SIG-M5 (cell line): ENCODE measurements at places on chromosomes 7 and 10.

GRCh38 chr10:121433965-121434364 lies 164.3 kb downstream of the FGFR2 start:
- DNase-seq = no peak

DNA sequence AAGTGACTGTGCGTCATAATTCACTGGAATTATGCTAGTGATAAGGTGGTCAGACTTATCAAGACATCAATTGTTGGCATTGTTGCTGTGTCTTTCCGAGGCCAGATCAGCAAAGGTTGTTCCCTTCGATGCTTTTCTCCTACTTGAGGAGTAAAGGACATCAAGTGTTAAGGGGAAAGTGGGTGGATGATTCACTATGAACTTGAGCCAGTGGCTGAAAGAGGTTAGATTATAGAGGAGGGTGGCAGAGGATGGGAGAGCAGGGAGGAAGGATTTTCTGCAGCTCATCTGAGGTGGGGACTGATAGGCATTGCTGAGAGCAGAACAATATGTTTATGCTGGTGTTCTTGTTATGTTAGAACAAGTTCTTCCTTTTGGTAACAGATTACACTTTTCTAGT lies 131.4 kb upstream of the AGR3 start:
- DNase-seq = no peak

- DNase-seq = no peak
Observed at GRCh38 chr10:104515678-104516199, 125.4 kb upstream of the SORCS3 start.

DNA sequence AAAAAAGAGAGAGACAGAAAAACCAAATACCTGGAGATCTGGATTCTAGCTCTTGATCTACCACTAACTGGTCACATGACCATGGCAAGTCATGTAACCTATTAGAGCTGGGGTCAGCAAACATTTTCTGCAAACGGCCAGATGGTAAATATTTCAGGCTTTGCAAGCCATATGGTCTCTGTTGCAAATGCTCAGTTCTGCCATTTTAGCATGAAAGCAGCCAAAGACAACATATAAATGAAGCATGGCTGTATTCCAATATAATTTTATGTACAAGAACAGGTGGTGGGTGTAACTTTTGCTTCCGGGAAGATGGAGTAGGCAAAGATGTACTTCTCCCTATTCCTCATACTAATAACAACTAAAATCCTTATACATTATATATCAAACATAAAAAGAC lies 6.7 kb downstream of the FRA10AC1 start:
- DNase-seq = no peak

- DNase-seq = no peak
Observed at GRCh38 chr7:107838816-107839565, 36.0 kb upstream of the SLC26A3 start.
